ENCODE measurements at places on chromosomes 13 and 19.
A peak's percentile ranks its signal among the peaks of the same experiment; 100 is the strongest.

DNA sequence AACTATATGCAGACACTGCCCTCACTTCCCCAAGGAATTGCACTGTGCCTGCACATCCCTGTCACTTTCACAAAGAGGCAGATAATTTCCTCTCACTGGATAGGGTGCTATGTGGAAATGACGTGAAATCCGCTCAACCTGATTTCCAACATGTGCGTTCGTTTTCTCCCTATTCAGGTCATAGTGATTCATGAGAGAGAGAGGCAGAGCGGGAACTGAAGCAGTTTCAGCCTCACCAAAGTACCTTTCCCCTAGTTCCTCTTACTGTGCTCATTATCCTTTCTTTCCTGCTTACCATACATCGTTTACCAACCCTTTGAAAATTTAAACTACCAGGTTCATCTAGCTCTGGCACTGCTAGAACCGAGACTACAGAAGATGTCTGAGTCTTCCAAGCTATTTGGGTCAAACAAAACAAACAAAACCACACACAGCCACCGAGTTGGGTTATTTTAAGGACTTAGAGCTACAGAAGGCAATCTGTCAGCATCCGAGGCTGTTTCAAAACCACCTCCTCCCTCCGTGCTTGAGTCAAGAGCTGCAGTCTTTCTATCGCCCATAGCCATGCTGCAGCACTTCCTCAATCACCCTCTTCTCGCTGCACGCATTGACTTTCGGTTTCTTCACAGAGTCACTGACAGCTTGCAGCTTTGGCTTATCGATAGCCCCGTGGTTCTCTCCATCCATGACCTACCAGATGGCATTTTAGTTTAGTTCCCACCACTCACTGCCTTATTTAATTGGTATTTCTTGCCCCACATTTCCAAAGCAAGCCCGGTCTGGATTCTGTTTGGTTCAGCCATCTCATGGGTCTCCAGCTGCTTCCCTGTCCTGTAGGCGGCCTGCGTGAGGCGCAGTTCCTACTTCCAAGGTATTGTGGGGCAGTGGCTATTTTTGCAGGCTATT is 1395.8 kb downstream of the EFNB2 start:
- DNase-seq, result peak; percentile 50

- no peak for DNase-seq
Measured at GRCh38 chr19:38741670-38742069, 2.6 kb downstream of the CAPN12 start.

- no peak for DNase-seq
Measured at GRCh38 chr13:27263438-27263837, 7.2 kb upstream of the RASL11A start.

DNA sequence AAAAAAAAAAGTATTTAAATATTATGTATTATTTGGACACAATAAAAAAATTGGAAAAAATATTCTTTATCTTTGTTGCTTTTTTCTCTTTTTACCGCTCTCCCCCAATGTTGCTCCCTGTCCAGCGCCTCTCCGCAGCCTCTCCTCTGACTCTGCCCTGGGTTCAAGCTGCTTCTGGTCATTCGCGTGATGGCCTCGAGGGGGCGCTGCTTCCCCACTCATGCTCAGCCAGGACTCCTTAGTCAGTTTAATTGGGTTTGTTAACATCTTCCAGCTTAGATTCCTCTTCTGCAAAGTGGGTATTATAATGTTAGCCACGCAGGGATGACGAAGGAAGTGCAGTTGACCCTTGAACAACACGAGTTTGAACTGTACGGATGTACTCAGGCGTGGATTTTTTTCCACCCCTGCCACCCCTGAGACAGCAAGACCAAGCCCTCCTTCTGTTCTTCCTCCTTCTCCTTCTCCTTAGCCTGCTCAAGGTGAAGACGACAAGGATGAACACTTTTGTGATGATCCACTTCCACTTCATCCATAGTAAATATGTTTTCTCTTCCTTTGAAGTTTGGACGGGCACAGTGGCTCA is 4.9 kb upstream of the NWD1 start:
- DNase-seq, result no peak

GRCh38 chr19:6813659-6814058 is 41.2 kb downstream of the VAV1 start:
- DNase-seq, result no peak

DNA sequence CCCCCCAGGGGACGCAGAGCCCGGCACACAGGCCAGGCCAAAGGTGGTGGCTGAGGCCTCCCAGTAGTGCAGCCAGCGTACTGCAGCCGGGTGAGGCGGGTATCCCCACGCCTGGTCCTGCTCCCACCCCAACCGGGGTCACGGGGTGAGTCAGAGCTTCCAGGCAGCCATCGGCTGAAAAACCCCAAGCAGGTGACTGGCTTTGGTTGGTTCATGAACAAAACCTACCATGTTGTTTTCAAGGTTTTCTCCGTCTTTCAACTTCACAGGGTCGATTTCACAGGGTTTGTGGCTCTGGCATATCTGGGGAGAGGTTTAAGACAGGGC is 42.1 kb upstream of the C13orf46 start:
- no peak for DNase-seq

DNA sequence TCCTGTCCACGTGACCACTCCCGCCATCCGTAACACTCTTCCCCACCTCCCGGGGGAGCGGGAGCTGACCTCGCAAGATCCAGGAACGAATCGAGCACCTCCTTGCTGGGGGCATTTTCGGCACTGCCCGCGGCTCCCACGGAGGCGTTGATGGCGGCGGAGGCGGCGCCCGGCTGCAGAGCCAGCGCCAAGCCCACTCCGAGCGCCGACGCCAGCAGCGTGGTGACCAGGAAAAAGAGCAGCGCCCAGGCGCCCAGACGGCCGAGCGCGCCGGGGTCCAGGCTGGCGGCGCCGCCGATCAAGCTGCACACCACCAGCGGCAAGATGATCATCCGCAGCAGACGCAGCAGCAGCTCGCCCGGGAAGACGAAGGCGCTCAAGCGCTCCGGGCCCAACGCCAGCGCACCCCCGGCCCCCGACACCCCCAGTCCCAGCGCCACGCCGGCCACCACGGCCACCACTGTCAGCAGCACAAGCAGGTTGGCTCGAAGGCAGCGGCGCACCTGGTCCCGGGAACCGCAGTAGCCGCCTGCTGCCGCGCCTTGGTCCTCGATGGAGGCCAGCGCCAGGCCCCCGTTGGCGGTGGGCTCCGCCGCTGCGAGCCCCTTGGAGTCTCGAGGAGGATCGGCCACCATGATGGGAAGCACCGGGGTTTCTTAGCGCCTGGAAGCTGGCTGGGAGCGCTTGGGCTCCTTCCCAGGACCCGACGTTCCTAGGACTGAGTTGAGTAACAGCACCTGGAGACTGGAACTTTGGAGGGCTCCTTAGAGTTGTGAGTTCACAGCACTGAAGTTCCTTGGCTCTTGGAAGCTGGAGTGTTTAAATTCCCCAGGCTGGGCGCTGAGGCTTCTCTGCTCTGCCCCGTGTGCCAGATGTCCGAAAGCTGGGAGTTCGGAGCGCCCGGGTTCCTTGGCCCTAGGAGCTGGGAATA is 798 bp downstream of the SLC1A5 start:
- DNase-seq, result peak; percentile 25

- no peak for DNase-seq
Measured at GRCh38 chr13:31649766-31650165, 89.6 kb upstream of the RXFP2 start.

DNA sequence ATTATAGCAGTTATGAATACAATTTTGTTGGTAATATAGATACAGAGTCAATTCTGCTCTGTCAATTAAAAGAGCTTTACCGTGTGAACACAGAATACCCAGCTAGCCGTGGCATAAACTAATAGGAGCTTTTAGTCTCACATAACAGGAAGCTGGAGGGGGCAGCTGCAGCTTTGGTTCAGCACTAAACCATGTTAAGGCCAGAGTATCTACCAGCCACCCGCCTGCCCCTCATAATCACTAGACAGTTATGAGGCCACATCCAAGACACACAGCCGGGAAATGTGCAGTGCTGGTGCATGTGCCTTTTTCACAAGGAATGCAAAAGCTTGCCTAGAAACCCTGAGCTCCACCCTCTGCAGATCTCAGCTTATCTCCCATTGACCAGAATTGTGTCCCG is 62.3 kb downstream of the SGCG start:
- DNase-seq, result no peak

DNA sequence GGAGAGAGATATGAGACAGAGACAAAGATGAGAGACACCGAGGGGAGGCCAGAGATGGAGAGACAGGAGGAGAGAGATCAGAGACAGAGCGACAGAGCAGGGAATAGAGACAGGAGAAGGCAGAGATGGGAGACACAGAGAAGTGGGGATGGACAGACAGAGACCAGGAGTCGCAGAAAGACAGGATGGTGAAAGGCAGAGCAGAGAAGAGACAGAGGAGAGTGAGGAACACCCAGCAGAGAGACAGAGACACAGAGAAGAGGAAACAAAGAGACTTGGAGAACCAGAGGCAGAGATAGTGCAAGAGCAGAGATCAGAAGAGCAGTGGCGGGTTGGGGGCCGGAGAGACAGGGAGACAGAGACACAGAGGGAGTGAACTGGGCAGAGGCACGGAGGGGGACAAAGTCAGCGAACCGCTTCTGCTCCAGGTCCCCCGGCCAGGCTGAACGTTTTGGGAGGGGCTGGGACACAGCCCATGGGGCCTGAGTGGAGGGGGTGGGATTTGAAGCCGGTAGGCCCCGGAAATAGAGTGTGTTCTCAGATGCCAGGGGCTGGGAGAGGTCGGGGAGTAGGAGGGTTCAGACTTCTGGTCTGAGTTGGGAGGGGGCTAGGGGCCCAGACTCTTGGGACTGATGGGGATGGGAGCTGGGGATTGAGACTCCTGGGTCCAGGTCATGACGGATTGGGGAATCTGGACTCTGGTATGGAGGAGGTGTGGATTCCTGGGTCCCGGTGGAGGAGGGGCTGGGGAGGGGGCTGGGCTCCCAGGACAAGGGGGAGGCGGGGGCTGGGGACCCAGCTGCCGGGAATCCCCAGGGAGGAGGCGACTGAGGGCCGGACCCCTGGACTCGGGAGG is 654 bp downstream of the ZNF579 start:
- DNase-seq, result no peak

GRCh38 chr13:107563099-107563925 is 652.0 kb downstream of the LIG4 start:
- no peak for DNase-seq

GRCh38 chr19:36051236-36051635 is 2.8 kb downstream of the THAP8 start:
- no peak for DNase-seq

GRCh38 chr19:3039641-3040077 is 10.6 kb upstream of the TLE2 start:
- no peak for DNase-seq

DNA sequence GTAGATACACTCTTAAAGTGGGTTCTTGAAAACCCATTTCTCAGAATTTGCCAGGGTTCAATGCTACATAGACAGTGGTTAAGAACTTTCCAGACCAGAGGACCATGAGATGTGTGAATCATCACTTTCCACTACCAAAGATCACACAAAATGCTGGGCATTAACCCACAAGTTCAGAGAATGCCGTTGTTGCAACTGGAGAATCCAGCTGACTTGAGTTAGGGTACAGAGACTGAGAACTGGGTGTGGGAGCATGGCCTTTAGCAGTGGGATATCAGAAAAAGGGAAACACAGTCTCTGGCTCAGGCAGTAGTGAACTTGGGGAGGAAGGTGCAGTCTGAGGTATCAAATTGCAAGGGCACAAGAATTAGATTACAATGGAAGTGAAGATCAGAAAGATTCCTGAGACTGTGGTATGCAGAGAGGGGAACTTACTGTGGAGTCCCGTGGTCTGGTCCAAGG is 51.5 kb upstream of the WDFY2 start:
- DNase-seq, result no peak

DNA sequence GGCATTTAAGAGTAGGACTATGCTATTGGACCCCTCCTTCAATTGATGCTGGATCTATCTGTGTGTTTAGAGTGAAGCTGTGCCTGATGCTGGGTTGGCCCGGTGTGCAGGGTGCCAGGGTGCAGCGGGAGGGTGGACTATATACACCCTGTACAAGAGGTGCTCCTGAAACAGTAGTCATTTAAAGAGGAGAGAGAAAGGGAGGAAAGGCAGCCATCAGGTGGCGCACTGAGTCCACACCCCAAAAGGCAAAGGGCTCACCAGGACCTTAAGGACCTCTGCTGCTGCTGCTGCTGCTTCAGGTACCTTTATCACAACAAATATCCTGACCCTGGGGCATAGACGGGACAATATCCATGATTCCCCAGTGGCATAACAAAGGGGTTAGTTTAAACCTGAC is 39.4 kb downstream of the ZNF136 start:
- DNase-seq, result peak; percentile 21

GRCh38 chr13:26605845-26606244 is 48.4 kb downstream of the WASF3 start:
- DNase-seq, result no peak

DNA sequence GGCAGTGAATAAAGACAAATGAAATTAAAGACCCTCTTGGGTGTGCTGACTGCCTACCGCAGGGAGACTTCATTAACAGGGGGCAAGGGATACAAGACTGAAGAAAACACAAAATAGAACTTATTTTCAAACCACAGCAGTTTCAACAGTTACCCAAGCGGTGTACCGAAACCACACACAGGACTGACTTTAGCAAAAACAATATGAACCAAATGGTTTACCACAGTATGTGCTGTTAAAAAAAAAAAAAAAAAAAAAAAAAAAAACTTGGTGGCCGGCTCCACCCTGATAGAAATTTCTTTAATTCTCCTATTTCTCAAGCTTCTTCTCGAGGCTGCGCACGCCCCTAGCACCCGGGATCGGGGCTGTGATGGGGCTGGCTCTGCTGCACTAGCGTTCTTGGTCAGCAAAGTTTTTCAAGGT is 42.6 kb downstream of the KLF2 start:
- no peak for DNase-seq

- DNase-seq, result no peak
Measured at GRCh38 chr19:18063463-18063862, 23.3 kb downstream of the IL12RB1 start.

DNA sequence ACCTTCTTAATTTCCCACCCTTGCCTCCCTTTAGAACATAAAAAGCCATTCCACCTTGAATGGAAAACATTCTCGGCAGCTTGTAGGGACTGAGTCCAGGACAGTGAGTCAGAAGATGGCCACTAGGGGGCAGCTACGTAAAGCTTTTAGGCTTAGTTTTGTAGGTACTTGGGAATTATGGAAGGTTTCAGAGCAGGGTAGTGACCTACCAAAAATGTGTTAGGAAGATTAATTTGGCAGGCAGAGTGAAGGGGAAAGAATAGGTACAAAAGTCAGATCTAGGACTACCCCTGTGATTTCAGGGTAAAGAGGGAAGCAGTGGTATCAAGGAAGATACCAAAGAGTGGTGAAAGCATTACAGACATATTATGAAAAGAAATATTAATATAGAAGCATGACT is 198.4 kb downstream of the NDFIP2 start:
- DNase-seq, result no peak

DNA sequence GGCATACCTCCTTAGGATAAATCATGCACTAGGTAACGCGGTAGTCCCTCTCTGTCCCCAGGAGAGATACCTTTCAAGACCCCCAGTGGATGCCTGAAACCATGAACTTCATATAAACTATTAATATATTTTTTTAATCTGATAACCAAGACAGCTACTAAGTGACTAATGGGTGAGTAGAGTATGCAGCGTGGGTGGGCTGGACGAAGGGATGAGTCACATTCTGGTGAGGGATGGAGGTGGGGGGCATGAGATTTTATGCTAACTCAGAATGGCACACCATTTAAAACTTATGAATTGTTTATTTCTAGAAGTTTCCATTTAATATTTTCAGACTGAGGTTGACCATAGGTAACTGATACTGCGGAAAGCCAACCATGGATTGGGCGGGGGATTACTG is 46.2 kb downstream of the CDK8 start:
- peak; percentile 7 for DNase-seq

All from stimulated activated CD8-positive, alpha-beta memory T cell treated with anti-CD3 and anti-CD28 coated beads, Interleukin-7, amount 100 ng/mL, for 4 hours (primary cell).